ENCODE measurements at places on chromosomes 3 and 15.

DNA sequence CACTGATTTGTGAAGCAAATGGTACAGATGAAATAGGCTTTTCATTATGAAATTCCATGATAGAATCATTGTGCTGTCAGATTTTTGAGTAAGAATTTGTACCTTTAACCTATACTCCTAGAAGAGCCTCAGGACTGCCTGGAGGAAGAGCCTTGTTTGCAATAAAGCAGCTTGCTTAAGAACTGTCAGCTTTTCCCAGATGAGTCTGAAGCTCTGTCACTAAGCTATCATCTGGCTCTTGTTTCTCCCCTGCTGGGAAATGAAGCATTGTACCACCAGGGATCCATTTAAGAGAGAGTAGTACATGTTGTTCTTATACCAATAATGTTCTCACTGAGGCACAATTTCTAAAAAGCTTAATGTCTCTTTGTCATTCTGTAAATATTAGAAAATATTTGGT is 85.1 kb upstream of the FLNB start:
- no peak for DNase-seq

- DNase-seq = no peak
Measured at GRCh38 chr3:42822828-42823227, 13.6 kb downstream of the ACKR2 start.

- DNase-seq = no peak
Measured at GRCh38 chr3:127684871-127685707, 12.3 kb downstream of the ABTB1 start.

DNA sequence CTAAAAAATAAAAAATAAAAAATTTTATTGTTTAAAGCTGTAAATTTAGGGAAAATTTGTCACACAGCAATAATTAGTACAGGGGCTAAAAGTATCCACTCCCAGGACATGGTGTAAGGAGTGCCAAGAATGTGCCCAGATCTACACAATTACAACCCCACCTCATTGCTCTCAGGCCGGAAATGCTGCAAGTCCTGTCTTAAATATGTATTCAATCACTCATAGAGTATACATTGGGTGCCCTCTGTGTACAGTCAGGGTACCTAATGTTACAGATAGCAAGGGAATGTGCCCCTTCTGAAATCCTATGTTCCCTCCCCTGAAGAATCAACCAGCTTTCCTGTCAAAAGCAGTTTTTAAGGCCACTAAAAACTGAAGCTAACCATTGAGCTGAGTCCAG is 106.6 kb downstream of the MECOM start:
- DNase-seq = no peak

GRCh38 chr3:180306691-180307090 is 270.0 kb upstream of the PEX5L start:
- no peak for DNase-seq

DNA sequence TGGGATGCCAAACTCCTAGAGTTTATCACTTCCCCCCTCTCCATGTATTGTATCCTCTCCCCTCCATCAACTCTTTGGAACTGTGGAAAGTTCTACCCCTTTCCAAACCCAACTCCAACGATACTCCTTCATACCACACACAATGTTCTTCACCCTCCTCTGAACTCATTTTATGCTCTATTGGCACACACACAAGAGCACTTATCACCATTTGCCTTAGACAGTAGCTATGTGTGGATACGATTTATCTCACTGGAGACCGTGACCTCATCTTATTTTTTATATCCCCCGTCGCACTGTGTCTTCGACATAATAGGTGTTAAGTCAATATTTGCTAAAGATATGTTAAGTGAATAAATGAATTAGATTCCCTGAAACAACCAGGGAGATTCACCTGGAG is 316.5 kb upstream of the PROK2 start:
- DNase-seq = no peak

DNA sequence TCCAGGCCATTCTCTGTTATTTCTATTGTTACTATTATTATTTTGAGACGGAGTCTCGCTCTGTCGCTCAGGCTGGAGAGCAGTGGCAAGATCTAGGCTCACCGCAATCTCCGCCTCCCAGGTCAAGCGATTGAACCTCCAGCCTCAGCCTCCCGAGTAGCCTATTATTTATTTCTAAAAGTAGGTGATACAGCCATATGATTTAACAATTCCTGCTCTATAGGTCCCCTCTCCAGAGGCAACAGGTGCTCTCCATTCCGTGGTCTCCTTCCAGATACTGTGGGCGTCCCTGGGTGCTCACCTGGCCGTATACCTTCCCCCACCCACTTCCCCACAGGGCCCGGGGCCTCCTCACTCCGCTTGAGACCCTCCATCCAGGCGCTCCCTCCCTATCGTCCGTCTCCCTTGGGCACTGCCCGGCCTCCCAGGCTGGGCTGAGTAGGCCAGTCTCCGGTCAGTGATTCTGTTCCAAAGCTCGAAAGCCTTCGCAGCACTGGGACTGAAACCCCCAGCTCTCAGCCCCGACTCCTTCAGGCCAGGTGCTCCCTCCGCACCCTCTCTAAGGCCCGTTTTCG is 708 bp upstream of the PTPN23 start:
- no peak for DNase-seq

- DNase-seq = no peak
Measured at GRCh38 chr15:87564681-87565080, 691.9 kb downstream of the NTRK3 start.

DNA sequence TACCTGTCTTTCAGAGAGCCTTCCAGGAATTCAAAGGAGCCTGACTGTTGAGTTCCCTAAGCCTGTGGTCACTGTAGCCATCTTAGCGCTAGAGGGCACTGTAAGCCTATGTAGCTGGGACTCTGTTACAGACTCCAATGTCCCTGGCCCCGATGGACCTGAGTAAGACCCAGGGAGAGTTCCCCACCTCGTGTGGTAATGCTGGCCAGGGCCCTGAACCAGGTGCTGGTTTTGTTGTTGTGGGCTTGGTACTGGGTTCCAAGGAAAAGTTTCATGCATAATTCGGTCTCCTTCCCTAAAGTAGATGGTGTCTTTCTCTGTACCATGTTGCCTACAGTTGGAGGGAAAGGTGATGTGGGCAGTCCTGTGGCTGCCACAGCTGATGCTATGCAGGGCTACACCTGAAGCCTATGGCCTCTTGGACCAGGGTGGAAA is 32.4 kb downstream of the CDAN1 start:
- DNase-seq = peak; percentile 56

DNA sequence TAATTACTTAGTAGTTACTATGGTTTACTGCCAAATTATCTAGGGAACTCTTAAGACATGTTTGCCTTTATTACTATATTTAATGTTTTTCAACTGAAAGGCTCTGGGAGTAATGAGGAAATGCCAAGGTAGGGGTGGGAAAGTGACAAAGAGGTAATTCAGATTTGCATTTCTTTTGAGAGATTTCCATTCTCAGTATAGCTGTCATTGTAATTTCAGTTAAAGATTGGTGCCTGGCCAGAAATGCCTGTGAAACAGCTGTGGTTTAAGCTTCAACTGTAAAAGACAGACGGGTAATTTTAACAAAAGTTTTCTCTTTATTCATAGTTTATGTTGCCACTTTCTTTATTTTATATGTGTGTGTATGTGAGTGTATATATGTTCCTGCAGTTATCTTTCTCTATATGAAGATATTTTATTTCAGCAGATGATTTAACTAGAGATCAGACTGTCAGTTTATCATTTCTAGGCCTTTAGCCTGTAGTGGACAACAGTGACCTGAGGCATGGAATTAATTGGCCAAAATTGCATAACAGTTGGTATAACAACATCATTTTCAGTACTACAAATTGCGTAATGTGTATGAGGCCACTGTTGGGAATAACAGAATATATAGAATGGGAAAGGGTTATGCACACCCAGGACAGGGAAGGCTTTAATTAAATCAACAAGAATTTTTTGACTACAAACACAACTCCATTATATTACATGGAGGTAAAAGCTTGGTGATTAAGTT is 119.0 kb downstream of the BBX start:
- no peak for DNase-seq

GRCh38 chr3:41405466-41405865 is 206.2 kb downstream of the CTNNB1 start:
- DNase-seq = no peak

- no peak for DNase-seq
Measured at GRCh38 chr15:89379251-89379695, 44.6 kb upstream of the POLG start.

Data from Jurkat, Clone E6-1 (cell line).